ENCODE measurements at places on chromosomes 16 and 17.
A peak's percentile ranks its signal among the peaks of the same experiment; 100 is the strongest.

- peak; percentile 16 for DNase-seq
These were observed 7.4 kb upstream of the EEF2K start for GRCh38 chr16:22198547-22199293.

DNA sequence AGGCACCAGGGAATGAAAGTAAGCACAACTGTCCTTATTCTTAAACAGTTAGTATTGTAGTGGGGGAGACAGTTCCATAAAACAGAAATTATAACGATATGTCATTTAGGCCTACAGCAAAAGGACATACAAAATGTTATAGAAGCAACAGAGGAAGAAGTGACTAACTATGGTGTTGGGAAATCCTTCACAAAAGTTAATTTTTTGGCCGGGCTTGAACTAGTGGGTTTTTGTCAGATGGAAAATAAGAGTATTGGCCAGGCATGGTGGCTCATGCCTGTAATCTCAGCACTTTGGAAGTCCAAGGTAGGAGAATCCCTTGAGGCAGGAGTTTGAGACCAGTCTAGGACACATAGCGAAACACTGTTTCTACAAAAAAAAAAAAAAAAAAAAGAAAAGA is 127.8 kb downstream of the SSH2 start:
- no peak for DNase-seq

GRCh38 chr17:2821868-2822267 is 25.6 kb downstream of the RAP1GAP2 start:
- no peak for DNase-seq

GRCh38 chr17:79877041-79877440 is 37.8 kb upstream of the CBX4 start:
- no peak for DNase-seq

GRCh38 chr17:62591333-62591732 is 36.1 kb upstream of the MRC2 start:
- no peak for DNase-seq

- no peak for DNase-seq
These were observed 99.2 kb upstream of the ZNF750 start for GRCh38 chr17:82938873-82939620.

DNA sequence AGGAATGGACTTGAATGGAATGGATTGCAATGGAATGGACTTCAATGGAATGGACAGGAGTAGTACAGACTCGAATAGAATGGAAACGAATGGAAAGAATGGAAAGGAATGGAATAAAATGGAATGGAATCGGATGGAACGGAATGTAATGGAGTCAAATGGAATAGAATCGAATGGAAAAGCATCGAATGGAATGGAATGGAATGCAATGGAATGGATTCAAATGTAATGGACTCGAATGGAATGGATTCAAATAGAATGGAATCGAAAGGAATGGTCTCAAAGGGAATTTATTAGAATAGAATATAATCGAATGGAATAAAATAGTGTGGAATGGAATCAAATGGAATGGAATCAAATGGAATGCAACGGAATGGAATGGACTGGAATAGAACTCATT is 484.9 kb upstream of the WSB1 start:
- DNase-seq: no peak

- no peak for DNase-seq
These were observed 8.1 kb downstream of the MKS1 start for GRCh38 chr17:58210922-58211321.

- no peak for DNase-seq
These were observed 44.8 kb upstream of the NFAT5 start for GRCh38 chr16:69520800-69521602.

- no peak for DNase-seq
These were observed 68.5 kb downstream of the WWP2 start for GRCh38 chr16:69830534-69831211.

GRCh38 chr17:34822007-34822739 is 139.1 kb downstream of the CCT6B start:
- DNase-seq: no peak

DNA sequence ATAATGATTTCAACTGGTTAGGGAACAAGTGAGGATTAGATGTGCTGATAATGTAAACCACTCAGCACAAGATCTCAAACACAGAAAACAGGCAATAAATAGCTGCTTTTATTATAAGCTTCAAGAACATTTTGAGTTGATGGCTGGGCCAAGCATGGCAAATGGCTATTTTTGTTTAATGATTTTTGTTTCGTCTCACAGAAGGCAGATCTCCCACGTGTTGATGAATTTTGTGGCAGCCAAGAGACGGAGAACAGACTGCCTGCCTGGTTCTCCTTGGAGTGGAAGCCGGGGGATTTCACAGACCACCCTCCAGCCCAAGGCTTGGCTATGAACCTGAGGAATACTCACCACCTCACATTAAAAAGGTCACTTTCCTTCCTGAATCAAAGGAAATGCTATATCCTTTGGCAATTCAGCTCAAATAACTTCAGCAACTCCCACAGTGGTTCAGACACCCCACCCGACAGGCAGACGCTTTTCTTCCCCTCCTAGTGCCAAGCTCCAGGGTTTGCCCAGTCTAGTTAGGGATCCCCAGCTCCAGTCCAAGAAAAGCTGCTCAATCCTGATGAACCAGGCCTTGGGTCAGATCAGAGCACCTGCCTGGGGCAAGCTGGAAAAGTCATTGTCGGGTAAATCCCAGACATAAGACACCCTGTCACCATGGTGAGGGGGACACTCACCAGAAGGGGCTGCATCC is 593.5 kb downstream of the TOX3 start:
- DNase-seq: no peak

DNA sequence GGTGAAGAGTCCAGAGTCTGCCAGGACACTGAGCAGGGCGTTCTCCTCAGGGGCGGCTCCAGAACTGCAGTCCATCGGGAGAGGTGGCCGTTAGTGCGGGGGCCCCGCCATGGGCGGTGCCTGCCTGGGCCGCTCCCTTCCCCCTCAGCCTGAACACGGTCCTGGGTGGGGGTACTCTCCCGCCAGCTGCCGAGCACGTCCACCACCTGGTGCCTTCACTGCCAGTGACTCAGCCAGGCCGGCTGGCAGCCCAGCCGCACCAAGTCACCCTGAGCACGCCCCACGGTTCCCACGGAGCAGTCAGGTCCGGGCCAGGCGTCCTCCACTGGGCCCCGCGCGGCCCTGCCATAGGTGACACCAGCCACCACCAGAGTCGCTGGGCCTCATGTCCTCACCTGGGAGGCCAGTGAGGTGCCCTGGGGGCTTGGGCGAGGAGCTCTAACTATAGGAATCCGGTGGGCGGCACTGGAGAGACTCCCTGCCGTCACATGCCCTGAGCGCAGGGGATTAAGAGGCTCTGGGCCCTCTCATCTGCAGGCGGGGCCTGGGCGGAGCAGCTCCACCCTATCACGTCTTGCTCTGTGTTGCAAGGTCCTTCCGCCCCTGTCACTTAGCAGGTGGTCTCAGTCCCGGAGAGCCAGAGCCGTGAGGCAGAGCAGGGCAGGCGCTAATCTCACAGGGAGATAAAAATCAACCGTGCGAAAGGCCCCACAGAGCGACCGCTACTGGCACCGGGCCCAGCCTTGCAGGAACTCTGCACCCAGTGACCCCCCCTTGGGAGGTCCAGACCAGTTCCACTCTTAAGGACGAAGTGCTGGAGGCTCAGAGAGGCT is 14.3 kb downstream of the PIEZO1 start:
- DNase-seq: peak; percentile 37

GRCh38 chr17:82457929-82458178 is 687 bp upstream of the NARF start:
- DNase-seq: no peak

- DNase-seq: no peak
These were observed 1540.3 kb downstream of the CDH11 start for GRCh38 chr16:63581570-63581969.

- DNase-seq: peak; percentile 60
These were observed 57.2 kb upstream of the GSE1 start for GRCh38 chr16:85555719-85556455.

DNA sequence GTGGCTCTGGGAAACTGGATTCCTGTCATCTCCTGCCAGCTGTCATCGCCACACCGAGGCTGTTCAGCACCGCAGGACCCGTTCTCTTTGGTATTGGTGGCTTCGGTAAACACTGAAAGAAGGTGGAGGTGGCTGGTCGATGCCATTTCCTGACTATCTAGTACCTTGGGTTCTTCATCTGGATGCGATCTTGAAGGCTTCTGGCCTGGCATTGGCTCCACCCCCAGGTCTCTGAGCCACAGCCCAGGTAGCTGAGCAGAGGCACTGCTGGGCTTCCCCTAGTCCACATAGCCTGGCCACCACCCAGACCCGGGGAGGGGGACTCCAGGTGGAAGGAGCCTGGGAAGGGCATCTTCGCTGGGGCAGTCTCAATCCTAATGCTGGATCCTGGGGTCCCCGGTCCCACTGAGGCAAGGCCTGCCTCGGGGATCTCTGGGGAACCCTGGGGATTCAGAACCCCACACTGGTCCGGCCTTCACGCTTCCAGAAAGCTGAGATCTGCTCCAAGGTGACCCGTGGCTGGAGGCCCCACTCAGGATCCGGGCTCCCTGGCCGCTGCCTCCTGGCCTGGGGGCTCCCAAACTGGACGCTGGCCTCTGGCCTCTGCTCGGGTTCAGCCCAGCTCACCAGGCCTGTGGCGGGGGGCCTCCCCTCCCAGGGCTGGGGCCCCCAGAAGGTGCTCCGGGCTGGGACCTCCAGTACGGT is 1.8 kb downstream of the C16orf54 start:
- DNase-seq: no peak

- DNase-seq: no peak
These were observed 8.9 kb downstream of the ZNF213 start for GRCh38 chr16:3143598-3144320.

GRCh38 chr16:83715217-83715920 is 92.4 kb upstream of the HSBP1 start:
- DNase-seq: no peak

DNA sequence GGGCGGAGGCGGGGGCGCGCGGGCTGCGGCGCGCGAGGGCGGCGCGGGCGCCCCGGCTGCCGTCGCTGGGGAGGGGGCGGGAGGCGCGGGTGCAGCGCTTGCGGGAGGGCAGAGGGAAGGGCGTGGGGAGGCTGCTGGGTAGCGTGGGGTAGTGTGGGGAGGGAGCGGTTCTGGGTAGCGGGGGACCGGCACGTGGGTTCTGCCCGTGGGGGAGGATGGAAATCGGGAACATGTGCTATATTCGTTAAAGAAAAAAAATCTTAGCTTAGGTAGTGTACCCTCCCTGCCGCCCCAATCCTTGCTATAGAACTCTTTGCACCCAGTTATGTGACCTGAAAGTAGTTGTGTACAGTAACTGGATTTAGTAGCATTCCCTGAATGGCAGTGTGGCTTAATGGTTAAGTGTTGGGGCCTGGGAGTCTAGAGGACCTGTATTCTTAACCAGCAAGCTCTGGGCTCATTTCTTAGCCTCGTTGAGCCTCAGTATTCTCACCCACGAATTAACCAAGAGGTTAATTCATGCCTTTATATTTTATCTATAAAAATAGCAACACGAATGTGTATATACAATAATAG is 646 bp downstream of the RABEP1 start:
- DNase-seq: no peak

DNA sequence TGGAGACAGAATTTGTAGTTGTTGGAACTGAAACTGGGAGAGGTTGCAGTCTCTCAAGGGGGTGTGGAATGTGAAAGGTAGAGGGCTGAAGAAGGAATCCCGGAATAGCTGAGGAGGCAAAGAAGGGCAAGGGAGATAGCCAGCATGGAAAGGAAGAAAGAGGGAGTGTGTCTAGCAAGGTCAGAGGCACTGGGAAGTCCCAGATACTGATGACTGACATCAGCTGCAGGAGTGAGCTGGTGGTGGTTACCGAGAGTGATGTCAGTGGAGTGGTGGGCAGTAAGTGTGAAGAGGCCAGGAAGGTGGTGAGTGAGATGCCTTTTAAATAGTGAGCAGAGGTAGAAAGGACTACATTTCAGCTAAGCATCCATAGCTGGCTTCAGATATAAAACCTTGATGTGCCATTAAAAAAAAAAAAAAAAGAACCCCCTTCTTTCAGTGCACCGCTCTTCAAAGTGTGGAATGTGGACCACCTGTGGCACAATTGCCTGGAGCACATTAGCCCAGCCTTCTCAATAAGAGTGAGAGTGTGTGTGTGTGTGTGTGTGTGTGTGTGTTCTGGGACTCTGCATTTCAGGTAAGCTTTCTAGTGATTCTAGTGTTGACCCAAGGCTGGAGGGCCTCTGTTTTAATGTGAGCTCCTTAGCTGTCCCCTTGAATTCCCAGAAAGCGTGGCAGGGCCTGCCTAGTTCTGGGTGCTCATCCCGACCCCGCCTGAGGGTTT is 8.5 kb downstream of the PRMT7 start:
- no peak for DNase-seq

- no peak for DNase-seq
These were observed 369.1 kb downstream of the C16orf95 start for GRCh38 chr16:86948046-86948445.

GRCh38 chr17:19386974-19387920 is at the start of gene MFAP4:
TSS of gene MFAP4 (minus strand) at chr17:19387190. CDS start at chr17:19387155, 35 bp downstream.
- no peak for DNase-seq

DNA sequence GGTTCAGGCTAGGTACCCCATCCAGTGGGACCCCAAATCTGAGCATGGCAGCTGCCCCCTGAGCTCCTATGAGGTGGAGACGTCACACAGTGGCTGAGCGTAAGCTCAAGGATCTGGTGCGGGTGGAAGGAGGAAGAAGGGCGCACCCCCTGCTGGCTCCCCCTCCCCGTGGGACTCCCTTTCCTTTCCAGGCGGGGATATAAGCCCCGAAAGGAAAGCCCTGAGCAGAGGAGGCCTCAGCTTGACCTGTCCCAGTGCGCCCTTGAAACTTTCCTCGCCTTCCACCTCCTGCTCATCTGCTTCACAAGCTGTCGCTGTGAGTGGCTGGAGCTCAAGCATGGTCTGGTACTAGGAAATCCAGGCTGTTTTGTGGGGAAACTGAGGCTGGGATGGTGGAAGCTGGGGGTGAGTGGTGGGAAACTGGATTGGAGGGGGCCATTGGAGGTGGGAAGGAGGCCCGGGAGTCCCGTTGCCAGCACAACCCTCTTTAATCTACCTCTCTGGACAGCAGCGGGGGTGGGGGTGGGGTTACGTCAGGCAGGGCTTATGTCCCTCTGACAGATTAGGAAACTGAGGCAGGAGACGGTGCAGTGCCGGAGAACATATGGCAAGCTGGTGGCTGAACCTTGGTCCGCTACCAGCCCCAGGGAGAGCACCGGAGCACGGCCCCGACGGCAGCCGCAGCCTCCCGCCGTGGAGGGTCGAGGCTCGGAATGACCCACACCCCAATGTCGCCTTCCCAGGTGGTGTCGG is 92.3 kb upstream of the TMEM97 start:
- no peak for DNase-seq

GRCh38 chr17:6461246-6461645 is 17.0 kb downstream of the PIMREG start:
- no peak for DNase-seq

GRCh38 chr17:79883202-79883601 is 44.0 kb upstream of the CBX4 start:
- no peak for DNase-seq

DNA sequence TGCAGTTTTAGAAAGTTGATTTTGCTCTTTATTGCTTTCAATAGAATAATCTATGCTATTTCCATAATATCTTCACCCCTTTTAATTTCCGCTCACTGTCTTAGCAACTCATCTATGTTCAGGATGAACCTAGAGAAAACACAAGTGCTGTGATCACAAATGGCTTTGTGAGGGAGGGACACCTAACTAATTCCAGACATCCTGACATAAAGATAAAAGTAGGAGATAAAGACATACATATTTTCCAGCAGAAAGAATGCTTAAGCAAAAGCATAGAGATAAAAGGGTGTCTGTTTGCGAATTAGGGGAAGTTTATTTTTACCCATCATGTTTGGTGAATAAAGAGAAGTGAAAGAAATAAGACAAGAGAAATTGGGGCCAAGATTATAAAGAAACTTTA is 254.2 kb downstream of the KCNJ2 start:
- DNase-seq: no peak

GRCh38 chr16:10937068-10937859 is 5.0 kb downstream of the DEXI start:
- no peak for DNase-seq

GRCh38 chr17:51091635-51092034 is 29.0 kb downstream of the SPAG9 start:
- no peak for DNase-seq
